NCI-H1105 treated with DMSO at 0.1 percent for 48 hours (cell line): ENCODE measurements at places on chromosomes 7 and 10.
A peak's percentile ranks its signal among the peaks of the same experiment; 100 is the strongest.

DNA sequence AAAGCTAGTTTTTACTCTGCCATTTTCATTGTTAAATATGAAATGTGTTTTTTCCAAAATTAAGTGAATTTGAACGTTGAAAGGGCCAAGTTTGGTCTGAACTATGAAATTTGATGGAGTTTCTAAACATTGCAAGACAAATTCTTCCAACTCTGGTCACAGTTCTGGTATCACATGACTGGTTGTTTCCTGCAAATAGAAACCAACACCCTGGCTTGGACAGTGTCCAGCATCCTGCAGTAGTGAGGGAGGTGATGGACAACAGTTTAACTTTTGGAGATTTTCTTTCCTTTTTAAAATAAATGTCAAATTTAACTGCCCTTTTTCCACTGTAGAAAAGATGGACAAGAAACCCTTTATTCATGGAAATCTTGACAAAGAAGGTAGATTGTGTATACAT lies 54.8 kb upstream of the AGBL3 start:
- no peak for DNase-seq

- no peak for DNase-seq
Observed at GRCh38 chr10:121478556-121478955, 119.7 kb downstream of the FGFR2 start.

DNA sequence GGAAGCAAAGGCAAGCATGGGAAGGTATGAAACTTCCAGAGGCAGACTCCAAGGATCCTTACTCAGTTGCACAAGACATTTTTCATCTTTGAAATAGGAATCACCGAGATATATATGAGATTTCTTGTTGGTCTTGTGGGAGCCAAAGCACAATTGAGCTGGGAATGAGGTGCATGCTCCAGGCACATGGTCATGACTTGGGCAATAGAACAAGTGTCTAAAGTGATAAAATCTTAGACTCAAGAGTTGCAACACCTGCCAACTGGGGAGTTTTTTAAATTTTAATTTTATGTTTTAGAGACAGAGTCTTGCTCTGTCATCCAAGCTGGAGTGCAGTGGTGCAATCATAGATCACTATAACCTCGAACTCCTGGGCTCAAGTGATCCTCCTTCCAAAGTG lies 169.5 kb upstream of the ADCY1 start:
- DNase-seq = no peak

DNA sequence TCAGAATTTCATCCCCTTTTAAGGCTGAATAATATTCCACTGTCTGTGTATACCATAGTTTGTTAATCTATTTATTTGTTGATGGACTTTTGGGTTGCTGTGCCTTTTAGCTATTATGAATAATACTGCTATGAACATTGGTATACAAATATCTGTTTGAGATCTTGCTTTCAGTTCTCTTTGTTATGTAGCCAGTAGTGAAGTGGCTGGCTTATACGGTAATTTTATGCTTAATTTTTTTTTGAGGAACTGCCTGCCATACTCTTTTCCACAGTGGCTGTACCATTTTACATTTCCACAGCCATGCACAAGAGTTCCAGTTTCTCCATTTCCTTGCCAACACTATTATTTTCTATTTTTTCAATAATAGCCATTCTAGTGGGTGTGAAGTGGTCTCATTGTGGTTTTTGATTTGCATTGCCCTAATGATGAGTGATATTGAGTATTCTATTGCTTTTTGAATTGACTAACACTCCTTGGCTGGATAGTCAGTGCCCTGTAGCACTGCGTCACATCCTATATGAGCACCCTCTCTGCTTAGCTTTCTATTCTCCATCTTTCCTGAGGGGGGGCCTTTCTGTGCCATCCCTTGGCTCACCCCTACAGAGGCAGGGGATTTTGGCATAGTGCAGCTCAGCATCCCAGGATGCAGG lies 29.4 kb upstream of the RAPGEF5 start:
- no peak for DNase-seq

GRCh38 chr7:51315393-51316261 lies 982 bp downstream of the COBL start:
- peak; percentile 50 for DNase-seq

GRCh38 chr7:292826-293225 lies 2.9 kb downstream of the FOXL3 start:
- DNase-seq = no peak

GRCh38 chr7:96080027-96080426 lies 241.9 kb downstream of the SLC25A13 start:
- DNase-seq = peak; percentile 42

DNA sequence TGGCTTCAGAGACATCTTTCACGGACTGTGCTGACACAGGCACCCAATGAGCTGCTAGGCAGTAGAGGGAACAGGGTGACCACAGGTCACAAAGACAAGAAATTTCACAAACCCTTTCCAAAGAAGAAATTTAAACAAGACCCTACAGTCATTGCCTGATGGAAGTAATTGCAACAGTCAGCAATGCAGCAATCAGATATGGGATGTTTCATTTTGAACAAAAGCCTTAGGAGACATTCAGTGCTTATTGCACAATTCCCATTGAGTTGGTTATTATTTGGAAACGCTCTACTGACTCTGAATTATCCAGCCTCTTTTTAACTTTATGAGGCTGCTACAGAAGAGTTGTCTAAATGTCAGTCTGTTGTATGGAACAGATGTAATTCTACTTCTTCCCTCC lies 85.5 kb downstream of the ETV1 start:
- DNase-seq = peak; percentile 46

- DNase-seq = no peak
Observed at GRCh38 chr10:43202657-43203447, 64.0 kb downstream of the RASGEF1A start.

- DNase-seq = no peak
Observed at GRCh38 chr7:129401228-129401966, 32.8 kb upstream of the STRIP2 start.

DNA sequence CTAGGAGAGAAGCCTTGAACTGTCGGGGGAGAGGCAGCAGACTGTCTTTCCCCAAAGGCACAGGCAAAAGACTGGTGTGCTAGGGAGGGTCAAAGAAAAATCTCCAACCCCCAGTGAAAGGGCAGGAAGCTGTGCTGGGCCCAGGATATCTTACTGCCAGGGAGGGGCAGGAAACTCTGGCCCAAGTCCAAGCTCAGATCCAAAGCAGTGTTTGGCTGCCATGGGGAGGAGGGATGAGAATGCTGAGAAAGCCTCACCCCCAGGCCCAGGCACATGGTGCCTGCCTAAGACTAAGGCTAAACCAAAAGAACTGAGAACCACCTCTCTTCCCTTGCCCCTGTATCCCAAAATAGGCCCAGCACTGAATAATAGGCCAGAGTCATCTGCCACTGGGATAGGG lies 171.2 kb downstream of the PLPP4 start:
- no peak for DNase-seq
